ENCODE measurements at places on chromosomes 16 and 17.

DNA sequence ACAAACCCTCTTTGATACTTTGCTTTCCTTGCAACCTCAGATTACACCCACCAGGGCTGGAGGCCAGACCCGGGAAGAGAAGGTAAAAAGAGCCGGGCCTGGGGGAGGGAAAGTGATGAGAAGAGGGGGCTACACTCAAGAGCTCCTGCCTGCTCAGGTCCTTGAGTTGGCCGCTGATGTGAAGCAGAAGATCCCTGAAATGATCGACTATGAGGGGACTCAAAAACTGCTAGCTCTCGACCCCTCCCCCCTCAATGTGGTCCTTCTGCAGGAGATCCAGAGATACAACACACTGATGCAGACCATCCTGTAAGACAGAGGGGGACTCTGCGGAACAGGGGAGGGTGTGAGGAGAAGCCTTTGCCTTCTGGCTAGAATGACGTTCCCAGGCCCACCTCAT is 2.8 kb upstream of the KDM6B start:
- no peak for DNase-seq

DNA sequence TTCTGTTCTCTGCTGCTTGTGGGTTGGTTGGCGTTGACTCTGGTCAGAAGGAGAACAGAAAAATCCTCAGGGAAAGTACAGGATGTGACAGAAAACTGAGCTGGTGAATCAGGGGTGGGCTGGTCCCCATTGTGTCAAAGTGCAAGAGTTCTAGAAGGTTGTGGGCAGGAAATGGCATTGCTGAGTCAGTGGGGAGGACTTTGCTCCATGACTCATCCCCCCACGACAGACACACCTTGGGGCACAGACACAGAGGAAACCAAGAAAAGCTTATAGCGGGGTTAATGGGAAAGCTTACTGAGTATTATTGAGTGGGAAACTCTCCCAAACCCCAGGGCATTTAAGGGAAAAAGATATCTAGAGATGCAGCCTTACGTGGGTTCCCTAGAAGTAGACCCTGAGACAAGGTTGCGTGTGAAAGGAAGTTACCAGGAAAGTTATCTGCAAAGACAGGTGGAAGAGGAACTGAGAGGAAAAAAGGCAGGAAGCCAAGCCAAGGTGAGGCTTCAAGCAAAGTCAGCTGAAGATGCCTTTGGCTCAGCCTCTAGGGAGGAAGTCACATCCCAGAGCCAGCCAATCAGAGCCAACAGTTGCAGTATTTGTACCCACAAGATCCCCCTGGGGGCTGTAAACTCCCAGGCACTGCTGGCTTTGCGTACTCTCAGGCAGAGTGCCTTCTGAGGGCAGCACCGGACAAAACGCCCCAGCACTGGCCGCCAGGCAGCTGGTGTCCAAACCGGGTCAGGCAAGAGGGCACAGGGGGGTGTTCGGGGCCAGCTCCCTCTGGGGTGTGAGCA is 86.4 kb downstream of the FOXL1 start:
- peak; percentile 98 for DNase-seq

GRCh38 chr17:76107509-76107908 is 3.9 kb upstream of the EXOC7 start:
- DNase-seq: peak; percentile 29

GRCh38 chr16:2702438-2702825 is 17.6 kb downstream of the PRSS27 start:
- no peak for DNase-seq

- DNase-seq: no peak
Measured at GRCh38 chr17:49944273-49944870, 24.6 kb upstream of the DLX4 start.

GRCh38 chr16:56075732-56076388 is 115.4 kb upstream of the GNAO1 start:
- no peak for DNase-seq

- DNase-seq: peak; percentile 30
Measured at GRCh38 chr17:40091691-40092397, 8.5 kb downstream of the NR1D1 start.

DNA sequence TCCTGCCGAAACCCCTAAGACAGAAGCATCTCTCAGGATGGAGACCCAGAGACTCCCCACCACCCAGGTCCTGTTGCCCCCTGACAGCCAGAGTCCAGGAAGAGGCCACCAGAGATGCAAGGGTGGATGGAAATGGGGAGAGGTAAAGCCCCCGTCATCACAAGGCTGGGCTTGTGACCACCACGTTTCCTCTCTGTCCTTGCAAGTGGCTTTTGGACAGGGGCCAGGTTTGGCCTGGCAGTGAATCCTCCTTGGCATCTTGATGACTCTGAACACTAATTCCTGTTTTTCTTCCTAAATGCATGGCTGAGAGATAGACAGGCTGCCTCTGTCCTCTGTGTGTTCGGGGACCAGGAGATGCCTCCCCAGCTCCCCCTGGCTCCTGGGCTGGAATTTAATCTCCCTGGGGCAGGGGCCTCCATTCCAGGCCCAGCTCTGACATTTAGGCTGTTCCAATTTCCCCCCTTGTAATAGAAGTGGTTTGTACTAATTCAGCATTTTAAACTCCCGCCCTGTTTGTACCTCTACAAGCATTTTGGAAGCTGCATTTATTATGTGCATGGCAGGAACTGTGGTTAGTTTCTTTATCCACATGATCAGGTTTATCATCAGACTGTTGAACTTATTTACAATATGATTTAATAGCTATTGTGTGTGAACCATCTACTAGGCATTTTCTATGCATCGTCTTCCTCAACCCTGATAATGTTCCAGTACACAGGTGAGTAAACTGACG is 116.1 kb upstream of the IRX6 start:
- no peak for DNase-seq

DNA sequence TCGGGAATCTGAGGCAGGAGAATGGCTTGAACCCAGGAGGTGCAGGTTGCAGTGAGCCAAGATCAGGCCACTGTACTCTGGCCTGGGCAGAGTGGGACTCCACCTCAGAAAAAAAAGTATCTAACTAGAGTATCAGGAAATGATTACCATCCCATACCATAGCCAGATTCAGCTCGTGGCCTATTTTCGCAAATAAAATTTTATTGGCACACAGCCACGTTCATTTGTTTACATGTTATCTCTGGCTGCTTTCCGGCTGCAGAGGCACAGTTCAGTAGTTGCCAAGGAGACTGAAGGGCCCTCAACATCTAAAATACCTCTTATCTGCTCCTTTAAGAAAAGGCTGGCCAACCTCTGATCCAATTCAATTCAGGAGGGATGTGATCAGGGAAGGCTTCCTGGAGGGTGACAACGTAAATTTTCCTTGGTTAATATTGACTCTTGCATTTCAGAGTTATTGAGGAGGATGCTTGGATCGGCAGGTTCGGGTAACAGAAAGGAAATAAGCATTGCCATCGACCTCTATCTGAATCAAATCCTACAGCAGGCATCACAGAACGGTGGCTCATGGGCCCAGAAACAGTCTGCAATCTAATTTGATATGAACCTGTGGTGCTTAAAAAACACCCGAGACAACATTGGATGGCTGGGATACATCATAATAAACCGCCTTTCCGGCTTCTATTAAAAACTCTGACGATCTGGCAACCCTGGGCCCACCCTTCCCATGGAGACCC is 73.8 kb downstream of the XYLT1 start:
- DNase-seq: peak; percentile 64

All from EH (cell line).